Right ventricle myocardium inferior (tissue), 1 donor: ENCODE measurements at places on chromosomes 16 and 17. TPM values are rescaled to one million over a fixed set of nuclear protein-coding genes. Genes with fewer than 3 reads are reported as not detected.

SHBG gene
- 0.35 TPM for total RNA-seq

ABCA10 gene
- total RNA-seq: 7.1 TPM

TEKT5 gene
- total RNA-seq: not detected

CACNG3 gene
- not detected for total RNA-seq

USP32 gene
- total RNA-seq: 32.2 TPM

EIF4A3 gene
- 31.3 TPM for total RNA-seq

CLDN6 gene
- total RNA-seq: not detected

HIGD1B gene
- total RNA-seq: 20.4 TPM

SPEM2 gene
- not detected for total RNA-seq

EVPL gene
- total RNA-seq: 0.11 TPM

CMTM4 gene
- total RNA-seq: 10.9 TPM

AXIN1 gene
- total RNA-seq: 12.8 TPM

KRTAP9-3 gene
- not detected for total RNA-seq

CCL1 gene
- total RNA-seq: not detected

B3GNT9 gene
- total RNA-seq: 9.3 TPM

TAC4 gene
- total RNA-seq: 0.43 TPM

HSD17B1 gene
- total RNA-seq: 1.4 TPM

PERCC1 gene
- 0.35 TPM for total RNA-seq

USH1G gene
- total RNA-seq: not detected

TMEM98 gene
- total RNA-seq: 12.7 TPM

ST6GALNAC1 gene
- 6.1 TPM for total RNA-seq

CORO6 gene
- total RNA-seq: 93.2 TPM

PLK1 gene
- 1.2 TPM for total RNA-seq

PIK3R6 gene
- total RNA-seq: 0.78 TPM

CDH1 gene
- total RNA-seq: not detected

KCNJ2 gene
- total RNA-seq: 44.3 TPM

TM4SF5 gene
- not detected for total RNA-seq

CCDC78 gene
- total RNA-seq: 0.49 TPM

HP gene
- total RNA-seq: 21.2 TPM

VMO1 gene
- total RNA-seq: 0.70 TPM

HES7 gene
- not detected for total RNA-seq

TP53TG3B gene
- total RNA-seq: not detected

NTN1 gene
- 24.5 TPM for total RNA-seq

DPEP2 gene
- total RNA-seq: 0.87 TPM

CA4 gene
- total RNA-seq: 13.4 TPM

LYRM1 gene
- total RNA-seq: 58.1 TPM

ZNF624 gene
- 2.0 TPM for total RNA-seq

SOX9 gene
- total RNA-seq: 13.8 TPM

PPL gene
- 20.2 TPM for total RNA-seq

PRSS36 gene
- 3.0 TPM for total RNA-seq

CNGB1 gene
- total RNA-seq: not detected

GRAPL gene
- 1.2 TPM for total RNA-seq

TERB1 gene
- total RNA-seq: not detected

NPIPA5 gene
- 4.2 TPM for total RNA-seq

FBXW10 gene
- not detected for total RNA-seq

METTL9 gene
- 43.7 TPM for total RNA-seq

OXLD1 gene
- total RNA-seq: 18.6 TPM

LRRC37B gene
- total RNA-seq: 3.2 TPM

ATP6V0A1 gene
- 31.1 TPM for total RNA-seq

FBXL16 gene
- not detected for total RNA-seq
